Endodermal cell (in vitro differentiated cells): ENCODE measurements at places on chromosomes 5 and 9.

- peak; percentile 93 for DNase-seq
These were observed 11.3 kb downstream of the MSX2 start for GRCh38 chr5:174735498-174736330.

- no peak for DNase-seq
These were observed 9.1 kb upstream of the RFK start for GRCh38 chr9:76403352-76403751.

DNA sequence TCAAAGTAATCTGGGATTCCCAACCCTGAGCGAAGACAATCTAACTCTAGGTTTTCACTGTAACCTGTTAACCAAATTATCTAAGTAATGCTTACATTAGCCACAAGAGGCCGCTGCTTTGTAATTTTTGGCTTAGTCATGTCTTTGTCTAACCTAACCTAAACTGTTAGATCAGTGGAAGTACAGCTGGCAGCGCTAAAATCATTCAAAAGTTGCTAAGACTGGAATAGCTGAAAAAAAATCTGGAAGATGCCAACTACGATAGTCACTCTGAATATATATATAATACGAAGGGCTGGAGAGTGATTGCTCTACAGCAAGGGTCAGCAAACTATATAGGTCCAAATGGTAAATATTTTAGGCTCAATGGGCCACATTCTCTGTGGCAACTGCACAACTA lies 60.2 kb downstream of the FBXO38 start:
- DNase-seq, result peak; percentile 79

DNA sequence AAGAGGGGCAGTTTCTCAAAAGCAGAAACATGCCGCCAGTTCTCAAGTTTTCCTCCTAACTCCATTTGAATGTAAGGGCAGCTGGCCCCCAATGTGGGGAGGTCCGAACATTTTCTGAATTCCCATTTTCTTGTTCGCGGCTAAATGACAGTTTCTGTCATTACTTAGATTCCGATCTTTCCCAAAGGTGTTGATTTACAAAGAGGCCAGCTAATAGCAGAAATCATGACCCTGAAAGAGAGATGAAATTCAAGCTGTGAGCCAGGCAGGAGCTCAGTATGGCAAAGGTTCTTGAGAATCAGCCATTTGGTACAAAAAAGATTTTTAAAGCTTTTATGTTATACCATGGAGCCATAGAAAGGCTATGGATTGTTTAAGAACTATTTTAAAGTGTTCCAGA lies 142.8 kb downstream of the NTRK2 start:
- no peak for DNase-seq

DNA sequence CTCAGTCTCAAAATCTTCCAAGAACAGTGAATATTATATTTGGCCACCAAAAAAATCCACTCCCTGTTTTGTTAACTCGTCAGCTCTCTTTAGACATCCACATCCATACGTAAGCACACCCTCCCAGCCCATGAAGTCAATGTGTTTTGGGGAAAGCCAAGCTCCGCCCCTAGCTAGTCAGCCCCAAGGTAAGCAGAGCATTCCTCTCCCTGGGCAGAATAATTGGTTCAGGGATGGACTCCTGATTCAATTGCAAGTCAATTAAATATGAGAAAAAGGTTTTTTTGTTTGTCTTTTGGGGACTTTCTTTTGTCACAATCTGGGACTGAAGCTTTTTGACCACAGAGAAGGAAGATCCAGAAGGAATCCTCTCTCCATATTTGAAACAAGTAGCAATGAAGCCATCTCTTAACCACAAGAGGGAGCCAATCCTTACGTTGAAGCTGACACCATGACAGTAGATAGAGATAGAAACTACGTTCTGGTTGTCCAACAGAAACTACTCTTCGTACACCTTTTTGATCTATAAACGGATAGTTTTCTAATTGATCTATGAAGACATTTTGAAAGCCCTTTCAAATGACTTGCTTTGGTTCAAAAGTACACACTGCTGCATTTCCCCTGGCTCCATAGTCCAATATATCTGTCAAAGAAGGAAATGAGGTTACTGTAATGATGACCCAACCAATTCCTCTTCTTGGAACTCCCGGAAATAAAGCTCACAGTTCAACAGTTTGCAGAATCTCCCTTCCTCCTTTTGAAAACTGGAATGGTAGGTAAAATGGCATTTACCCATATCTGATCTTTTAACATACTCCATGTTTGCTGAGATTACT lies 166.4 kb downstream of the TLE1 start:
- peak; percentile 64 for DNase-seq

DNA sequence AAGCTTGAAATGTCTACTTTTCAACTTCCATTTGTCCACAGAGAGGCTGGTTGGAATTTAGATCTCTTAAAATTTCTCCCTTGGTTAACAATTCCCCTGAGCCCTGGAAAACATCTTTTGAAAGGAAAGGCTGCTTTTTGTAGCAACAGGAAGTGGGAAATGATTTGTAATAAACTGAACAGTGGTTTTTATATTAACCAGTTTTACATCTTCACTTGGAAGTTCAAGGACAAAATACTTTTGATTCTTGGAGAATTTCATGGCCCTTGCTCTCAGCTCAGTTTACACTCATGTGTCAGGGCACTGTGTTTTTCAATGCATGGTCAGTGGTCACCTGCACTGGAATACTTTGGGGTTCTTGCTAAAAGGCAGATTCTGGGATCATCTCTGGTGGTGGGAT lies 9.9 kb downstream of the MLANA start:
- no peak for DNase-seq

GRCh38 chr9:16138561-16139491 lies 586.0 kb downstream of the CCDC171 start:
- no peak for DNase-seq

DNA sequence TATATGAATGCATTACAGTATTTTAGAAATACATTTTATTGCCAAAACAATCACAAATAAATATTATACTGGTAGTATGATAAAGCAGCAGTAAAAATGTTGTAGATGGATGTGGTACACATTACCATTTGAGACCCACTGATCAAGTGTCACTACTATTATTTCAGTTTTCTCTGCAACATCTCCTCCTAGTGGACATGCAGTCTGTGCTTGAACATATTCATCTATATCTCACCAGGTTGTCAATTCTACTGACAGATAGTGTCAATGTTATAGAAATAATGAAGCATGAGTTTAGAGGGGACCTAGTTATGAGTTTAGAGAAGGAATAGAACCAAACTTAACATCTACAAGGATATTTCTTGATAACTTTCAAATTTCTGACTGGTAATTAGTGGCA lies 39.2 kb upstream of the ELOVL7 start:
- no peak for DNase-seq

- peak; percentile 95 for DNase-seq
These were observed 42.8 kb downstream of the CAMSAP1 start for GRCh38 chr9:135864447-135865049.

GRCh38 chr5:102380174-102380573 lies 84.1 kb upstream of the SLCO4C1 start:
- no peak for DNase-seq

DNA sequence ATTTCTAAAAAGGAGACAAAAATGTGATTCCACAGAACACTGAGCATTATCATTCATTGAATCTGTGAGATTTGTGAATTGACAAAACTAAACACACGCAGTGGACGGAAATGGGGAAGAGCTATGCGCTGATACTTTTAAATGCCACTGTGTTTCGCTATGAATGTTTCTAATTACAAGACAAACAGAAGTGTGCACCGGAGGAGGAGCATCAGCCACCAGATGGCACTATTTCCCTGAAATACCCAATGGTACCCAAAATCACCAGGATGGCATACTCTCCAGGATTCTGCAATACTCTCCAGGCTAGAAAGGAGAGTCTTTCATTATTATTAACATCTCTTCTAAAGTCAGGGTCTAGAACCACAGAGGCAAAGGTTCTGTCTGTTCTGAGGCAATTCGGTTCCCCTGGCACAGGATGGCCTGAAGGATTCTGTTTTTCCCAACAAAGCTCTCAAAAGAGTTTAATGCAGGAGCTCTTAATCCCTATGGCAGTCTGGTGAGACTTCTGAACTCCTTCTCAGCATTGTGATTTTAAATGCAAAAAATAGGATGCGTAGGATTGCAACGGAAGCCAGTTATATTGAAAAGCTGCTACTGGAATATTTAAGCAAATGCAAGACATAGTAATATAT lies 13.8 kb upstream of the PUM3 start:
- peak; percentile 87 for DNase-seq

- no peak for DNase-seq
These were observed 699.0 kb downstream of the BRINP1 start for GRCh38 chr9:118670011-118670953.

- no peak for DNase-seq
These were observed 4.6 kb downstream of the HOMER1 start for GRCh38 chr5:79509244-79509885.

DNA sequence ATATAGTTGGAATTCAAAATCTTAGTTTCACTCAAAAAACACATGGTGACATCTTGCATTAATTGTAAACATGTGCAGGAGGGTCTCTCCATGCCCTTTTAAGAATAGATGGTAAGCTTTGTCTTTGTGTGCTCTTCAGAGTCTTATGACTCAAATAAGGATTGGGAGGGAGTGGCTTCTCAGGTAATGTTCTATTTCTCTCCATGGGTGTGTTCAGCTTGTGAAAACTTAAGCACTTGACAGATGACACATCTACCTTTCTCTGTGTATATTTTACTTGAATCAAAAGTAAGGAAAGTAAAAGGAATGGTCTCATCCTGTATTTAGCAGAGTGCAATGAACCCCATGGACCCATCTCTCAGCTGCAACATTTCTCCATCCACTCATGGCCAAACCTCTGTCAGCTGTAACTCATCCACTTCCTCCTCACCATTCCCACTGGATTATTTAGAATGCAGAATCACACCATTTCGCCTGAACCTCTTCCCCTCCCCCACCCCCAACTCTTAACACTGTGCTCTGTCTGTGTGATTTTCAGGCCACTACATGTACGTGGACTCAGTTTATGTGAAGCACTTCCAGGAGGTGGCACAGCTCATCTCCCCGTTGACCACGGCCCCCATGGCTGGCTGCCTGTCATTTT lies 82.1 kb downstream of the MAMDC2 start:
- DNase-seq, result no peak

DNA sequence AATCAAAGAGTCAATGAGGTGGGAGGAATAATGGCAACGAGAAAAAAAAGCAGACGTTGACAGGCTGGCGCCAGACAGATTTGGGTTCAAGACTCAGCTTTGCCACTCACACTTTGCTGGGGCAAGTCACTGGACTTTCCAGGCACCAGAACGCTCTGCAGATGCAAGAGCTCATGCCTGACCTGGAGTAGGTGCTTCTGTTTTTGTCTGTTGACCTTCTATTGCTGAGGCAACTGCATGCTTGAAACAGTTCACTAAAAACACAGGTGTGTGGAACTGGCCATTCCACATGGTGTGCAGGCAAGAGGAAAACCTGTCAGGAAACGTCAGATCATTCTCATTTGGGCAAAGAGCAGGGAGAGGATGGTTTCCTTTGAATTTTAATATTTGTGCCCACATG lies 161.2 kb upstream of the SMIM23 start:
- peak; percentile 55 for DNase-seq

- no peak for DNase-seq
These were observed 587.0 kb upstream of the GRAMD2B start for GRCh38 chr5:125836256-125836655.

DNA sequence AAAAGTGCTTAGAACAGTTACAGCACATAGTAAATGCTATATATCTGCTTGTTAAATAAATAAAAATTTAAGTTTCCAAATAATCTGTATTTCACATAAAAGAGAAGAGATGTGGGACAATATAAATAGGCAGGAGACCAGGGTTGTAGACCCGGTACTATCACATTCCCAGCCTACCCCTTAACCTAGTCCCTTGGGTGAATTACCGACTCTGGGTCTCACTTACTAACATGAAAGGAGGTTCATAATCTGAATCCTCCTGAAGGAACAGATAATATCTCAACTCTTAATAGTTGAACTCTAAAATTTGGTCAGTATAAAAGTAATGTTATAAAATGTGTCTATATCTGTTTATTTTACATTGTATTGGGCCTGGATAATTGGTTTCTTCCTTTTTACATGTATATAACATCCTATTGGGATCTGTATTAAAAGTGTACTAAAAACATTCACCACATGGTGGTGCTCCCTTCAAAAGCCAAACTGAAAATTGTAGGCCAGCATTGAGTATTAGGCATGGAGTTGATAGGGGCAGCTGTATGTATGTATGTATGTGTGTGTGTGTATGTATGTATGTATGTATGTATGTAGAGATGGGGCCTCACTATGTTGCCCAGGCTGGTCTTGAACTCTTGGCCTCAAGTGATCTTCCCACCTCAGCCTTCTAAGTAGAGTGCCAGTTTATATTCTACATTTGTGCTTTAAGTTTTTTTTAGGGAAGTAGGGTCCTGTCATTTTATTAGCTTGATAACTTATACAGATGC lies 64.2 kb upstream of the ABL1 start:
- no peak for DNase-seq

DNA sequence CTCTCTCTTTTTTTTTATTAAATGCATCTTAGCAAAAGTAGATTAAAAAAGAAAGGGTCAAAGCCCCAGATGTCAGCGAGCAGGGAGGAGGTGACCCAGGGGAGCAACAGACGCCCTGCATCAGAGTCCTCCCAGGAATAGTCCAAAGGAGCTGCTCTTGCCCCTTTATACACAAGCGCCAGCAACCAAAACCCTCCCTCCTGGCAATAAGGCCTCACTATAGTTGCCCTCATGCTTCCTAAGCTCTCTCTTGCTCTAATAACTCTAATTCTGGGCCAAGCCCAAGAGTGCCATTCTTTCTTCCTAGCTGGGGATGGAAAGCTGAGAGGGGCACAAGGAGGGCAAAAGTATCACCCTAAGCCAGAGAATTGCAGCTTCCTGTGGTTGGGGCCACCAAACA lies 26.3 kb downstream of the PCDHGC5 start:
- no peak for DNase-seq

GRCh38 chr9:104143550-104143910 lies 49.4 kb downstream of the SMC2 start:
- DNase-seq, result no peak

- DNase-seq, result peak; percentile 88
These were observed 1.3 kb downstream of the GPR150 start for GRCh38 chr5:95620870-95621838.

- DNase-seq, result no peak
These were observed at the start of gene GABRA6 for GRCh38 chr5:161685461-161685860. Gene GABRA6 (plus strand): TSS chr5:161685721. CDS start chr5:161685990, 269 bp downstream.

DNA sequence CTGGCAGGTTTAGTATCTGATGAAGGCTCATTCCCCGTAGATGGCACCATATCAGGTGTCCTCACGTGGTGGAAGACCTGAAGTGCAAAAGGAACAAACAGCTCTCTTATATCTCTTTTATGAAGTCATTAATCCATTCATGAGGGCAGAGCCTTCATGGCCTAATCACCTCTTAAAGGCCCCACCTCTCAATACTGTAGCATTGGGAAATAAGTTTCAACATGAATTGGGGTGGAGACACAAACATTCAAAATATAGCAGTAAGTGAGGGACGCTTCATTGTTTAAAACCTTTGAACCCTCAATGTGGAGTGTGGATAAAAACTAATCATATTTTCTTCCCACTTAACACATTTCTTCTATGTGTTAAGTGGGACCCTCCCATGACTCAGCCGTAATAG lies 489.4 kb upstream of the WWC1 start:
- DNase-seq, result no peak
